ENCODE measurements at places on chromosomes 2 and 18.

DNA sequence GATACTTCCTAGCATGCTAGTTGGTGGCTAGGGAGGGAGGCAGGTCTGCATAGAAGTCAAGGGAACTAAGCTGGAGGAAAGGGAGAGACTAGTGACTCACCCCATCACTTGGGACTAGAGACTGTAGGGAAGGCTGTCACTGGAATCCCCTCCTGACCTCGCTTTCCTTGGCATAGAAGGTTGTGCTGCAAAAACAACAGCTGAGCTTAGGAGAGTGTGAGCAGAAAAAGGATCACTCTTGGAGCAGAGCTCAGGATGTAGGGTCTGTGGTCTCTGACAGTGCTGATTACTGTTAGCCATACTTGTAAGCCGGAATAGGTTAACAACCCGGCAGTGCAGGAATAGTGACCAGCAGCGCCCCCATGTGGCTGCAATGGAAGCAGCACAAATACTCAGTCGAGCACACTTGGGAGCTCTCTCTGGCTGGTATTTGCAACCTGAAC, 66.9 kb upstream of the SMAD2 start:
- no peak for DNase-seq

DNA sequence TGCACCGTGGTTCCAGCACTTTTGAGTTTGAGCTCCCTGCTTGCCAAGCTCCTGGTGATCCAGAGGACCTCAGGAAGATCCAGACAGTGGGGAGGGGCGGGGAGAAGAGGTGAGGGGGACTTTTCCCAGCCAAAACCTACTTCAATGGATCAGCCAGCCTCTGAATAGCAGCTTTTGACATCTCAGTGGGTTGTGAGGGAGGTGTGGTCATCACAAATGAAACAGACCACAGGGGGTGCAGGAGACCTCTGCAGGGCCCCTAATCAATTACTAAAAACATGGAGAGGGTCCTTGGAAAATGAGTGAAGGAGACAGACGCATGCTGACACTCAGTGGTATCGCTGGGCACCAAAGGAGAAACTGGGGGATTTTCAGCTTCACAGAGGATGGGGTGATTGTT, 372.7 kb downstream of the ZNF521 start:
- DNase-seq: no peak

DNA sequence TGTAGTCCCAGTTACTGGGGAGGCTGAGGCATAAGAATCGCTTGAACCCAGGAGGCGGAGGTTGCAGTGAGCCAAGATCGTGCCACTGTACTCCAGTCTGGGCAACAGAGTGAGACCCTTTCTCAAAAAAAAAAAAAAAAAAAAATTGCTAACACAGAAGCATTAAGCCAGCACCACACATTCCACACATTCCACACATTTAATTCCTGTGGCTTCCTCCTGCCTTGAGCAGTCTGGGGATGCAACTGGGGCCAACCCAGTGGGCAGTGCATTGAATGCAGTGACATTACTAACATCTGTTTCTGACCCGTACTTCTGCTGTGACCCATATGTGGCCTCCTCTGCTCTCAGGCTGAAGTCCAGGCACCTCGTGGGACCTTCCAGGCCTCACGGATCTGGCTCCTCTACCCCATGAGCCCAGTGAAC, 107.0 kb downstream of the BCL2L11 start:
- peak; percentile 62 for DNase-seq

DNA sequence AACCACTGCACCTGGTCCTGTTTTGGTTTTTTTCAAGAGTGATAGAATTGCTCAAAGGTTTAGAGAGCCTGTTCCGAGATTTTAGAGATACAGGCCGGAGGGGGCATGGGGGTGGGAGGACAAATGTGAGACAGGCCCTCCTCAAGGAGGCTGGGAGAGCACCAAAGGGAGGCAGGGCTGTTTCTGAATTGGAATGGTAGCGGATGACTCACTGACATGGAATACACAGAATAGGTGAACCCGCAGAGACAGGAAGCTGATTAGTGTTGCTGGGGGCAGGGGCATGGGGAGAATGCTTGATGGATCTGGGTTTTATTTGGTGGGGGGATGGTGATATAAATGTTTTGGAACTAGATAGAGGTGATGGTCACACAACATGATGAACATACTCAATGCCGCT, 111.0 kb upstream of the MGAT5 start:
- no peak for DNase-seq

DNA sequence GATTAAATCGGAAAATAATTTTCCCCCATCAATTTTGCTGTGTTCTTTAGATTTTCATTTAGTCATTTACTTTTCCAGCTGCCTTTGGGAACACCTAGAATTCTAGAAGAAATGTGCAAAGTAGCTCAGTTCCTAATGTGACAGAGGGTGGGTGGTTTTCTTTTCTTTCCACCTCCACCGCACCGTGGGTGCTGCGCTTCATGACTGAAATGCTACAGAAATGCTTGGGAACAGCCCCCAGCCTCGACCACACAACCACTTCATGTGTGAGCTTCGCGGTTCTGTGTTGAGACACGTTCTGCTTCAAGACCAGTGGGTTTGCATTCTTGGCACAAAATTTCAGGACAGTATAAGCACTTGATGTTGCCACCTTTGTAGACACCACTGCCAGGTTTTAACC, 30.9 kb downstream of the E2F6 start:
- DNase-seq: no peak

- DNase-seq: no peak
Observed at GRCh38 chr18:7824970-7825369, 257.9 kb downstream of the PTPRM start.

DNA sequence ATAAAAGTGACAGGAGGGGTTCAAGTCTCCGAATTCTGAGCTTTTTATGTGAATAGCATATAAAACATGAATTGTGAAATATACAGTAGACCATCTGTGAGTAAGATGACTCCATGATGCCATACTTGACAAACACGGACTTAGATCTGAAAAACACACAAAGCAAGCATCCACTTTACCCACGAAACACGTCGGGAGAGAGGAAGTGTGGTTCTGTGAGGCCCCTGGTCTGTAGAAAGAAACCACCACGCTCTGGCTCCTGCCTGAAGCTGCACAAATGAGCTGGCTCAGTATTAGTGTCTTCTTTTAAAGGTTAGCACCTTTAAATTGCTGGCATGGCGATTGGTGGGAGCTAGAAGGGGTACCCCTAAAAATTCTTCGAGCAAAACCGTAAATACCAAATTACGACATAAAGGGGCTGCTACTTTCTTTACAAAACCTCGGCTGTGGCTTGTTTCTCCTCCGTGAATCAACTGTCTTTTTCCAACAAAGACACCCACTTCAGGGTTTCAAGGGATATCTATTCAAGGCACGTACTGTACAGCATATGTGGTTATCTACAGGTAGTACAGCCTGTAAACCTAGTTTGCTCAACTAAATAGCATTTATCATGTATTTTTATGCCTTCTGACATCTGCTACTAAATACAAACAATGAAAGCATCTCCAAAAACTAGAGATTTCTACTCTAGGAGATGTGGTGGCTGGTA, 70.9 kb downstream of the AFF3 start:
- DNase-seq: no peak

DNA sequence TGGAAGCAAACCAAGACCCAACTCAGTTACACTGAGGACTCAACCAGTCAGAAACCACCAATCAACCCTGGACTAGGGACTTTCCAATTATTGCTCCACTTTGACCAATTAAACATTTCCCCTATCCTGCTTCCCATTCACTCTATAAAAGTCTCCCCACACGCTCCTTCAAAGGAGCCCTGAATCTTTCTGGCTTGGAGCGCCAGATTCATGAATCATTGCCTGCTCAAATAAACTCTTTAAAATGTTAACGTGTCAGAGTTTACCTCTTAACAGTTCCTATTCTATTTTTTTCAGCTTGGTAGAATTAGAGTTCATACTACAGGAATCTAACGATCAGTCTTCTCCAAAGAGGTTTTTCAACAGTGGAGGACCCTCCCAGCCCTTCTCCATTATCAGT, 20.7 kb upstream of the SULT1C2 start:
- DNase-seq: peak; percentile 86

GRCh38 chr2:74017223-74017622, 32.5 kb downstream of the TET3 start:
- no peak for DNase-seq

- DNase-seq: no peak
Observed at GRCh38 chr2:39867268-39867667, 88.2 kb upstream of the THUMPD2 start.

- DNase-seq: no peak
Observed at GRCh38 chr2:163155279-163155883, 316.8 kb upstream of the KCNH7 start.

DNA sequence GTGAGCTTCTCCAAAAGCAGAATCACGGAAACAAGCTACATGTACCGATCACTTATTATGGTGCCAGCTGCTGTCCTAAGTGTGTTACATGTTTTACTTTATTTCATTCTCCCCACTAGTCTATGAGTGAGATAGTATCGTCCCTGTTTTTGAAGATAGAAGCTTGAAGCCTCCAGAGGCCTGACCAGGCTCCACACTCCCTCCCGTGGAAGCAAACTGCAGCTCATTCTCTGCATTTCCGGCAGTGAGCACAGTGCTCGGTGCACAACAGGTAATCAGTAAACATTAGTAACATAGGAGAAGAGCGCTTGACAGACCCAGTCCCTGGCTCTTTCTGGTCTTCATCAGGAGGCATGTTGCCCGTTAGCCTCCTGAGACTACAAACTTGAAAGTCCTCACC, 72.9 kb downstream of the ZBTB7C start:
- DNase-seq: no peak

- DNase-seq: no peak
Observed at GRCh38 chr2:196168181-196168580, 3.2 kb downstream of the STK17B start.

DNA sequence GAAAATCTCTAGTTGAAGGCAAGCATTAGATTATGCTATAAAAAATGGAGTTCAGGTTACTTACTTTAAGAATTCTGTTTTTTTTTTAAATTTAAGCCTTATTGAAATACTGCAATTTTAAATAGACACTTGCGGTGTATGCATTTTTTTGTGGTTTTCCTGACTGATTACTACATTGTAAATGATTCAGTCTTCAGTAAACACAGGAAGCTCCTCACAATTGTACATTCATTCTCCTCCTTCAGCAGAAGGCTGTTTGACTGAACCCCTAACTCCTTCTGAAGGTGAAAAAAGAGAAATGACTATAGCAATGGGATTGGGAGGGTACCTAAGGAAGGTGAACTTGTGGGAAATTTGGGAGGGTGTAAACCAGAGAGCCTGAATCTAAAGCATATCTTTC, 136.1 kb downstream of the GCA start:
- DNase-seq: no peak

- no peak for DNase-seq
Observed at GRCh38 chr2:237561221-237561620, 5.2 kb upstream of the PRLH start.
